ENCODE measurements at places on chromosomes 16 and 17. TPM values are rescaled to one million over a fixed set of nuclear protein-coding genes. Genes with fewer than 3 reads are reported as not detected.

Gene SPATA22
- total RNA-seq = 0.67 TPM

Gene DRC7
- not detected for total RNA-seq

Gene KRT27
- 1.2 TPM for total RNA-seq

Gene TPSB2
- total RNA-seq = 18.5 TPM

Gene NEUROD2
- not detected for total RNA-seq

DNA sequence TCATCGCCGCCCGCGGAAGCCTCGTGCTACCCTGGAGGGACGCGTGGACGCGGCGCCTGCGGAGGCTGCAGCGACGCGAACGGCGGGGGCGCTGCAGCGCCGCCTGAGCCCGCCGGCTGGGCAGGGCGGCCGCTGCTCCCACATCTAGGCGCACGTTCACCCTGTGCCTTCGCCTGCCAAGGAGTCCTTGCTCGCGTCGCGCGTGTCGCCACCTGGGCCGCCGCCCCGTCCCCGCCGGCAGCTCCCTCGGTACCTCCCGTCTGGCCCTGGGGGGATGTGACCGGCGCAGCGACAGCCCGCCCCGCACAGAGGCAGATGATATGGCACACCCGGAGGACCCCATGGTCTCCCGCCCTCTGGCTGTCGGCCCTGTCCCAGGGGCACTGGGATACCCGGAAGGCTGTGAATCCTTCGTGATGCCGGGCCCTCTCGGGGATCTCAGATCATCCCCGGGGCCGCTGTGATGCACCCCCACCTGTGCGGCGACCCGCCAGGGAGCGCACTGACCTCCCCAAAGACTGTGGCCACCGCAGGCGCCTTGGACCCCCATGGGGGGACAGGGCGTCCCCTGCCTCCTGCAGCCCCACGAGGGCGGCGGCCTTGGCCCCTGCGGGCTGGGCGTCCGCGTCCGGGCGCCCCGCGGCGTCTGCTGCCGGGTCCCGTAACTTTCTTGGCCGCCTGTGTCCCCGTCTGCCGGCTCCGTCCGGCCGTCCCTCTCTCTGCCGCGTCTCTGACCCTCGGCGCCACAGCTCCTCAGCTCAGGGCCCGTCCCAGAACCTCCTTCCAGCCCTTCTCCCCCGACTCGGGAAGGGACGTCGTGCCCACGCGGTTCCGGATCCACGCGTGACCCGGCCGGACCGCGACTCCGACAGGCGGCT lies 689 bp upstream of the TBC1D24 start:
- no peak for DNase-seq

DNA sequence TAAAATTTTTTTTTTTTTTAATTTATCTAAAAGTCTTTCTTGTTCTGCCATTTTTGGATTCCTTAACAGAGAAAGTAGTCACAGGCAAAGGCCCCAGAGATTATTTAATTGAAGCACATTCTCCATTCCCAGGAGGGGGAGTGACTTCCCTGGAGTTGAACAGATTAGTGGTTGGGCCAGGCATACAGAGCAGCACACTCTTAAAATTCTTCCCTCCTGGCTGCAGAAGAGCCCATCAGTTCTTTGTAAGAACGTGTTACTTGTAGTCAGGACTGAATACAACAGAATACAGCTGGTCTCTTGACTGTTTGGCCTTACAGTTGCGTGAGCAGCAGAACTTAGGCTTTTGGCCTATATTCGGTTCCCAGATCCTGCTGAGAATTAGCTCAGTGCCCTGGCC lies 1.8 kb downstream of the ALKBH5 start:
- no peak for DNase-seq

DNA sequence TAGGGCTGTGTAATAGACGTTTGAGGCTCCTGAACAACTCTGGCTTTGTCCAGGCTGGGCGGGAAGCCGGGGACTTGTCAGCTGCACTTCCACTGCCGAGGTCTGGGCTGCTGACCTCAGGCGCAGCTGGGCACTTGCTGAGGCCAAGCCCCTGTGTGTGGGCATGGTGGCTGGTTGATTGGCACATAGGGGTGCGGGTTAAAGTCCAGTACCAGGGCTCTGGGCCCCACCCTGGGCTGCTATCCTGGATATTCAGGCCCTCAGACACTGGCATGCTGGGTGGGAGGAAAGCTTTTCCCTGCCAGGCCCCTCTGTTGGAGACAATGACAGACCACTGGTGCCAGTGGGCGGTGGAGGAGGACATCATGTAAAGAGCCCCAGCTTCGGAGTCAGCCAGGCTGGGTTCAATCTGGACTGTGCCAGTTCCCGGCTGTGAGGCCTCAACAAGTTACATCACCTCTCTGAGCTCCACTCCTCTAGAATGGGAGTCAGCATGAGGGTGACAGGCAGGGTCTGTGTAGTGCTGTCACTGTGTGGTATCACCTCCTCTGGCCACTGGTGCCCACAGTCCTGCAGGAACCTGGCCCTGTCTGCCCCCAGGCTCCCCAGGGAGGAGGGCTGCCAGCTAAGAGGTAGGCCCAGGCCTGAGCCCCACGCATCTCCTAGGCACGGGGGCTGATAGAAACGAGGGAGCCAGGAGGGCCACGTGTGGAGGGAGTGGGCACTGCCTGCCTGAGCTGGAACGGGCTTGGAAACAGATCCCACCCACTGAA lies 42.5 kb downstream of the PSME3IP1 start:
- peak; percentile 70 for DNase-seq

- no peak for DNase-seq
These were observed 23.4 kb downstream of the ITGAE start for GRCh38 chr17:3777366-3778120.

- no peak for DNase-seq
These were observed 16.3 kb upstream of the COX10 start for GRCh38 chr17:14052886-14053615.

DNA sequence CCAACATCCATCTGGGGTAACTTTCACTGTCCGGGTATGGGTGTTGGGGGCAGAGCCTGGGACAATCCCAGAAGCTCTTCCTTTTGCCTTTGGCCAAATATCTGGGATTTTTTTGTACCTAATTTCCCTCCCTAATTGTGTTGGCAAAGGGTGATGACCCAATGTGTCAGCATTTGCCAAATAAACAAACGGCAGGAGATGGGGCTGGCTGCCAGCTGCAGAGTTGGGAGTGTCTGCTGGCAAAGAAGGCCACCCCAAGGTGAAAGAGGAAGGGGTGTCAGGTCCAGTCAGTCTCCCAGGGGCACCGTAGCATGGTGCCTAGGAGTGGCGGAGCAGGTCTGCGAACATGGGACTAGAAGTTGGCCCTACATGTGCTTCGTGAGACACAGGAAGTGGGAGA lies 73.0 kb downstream of the SLC6A2 start:
- no peak for DNase-seq

DNA sequence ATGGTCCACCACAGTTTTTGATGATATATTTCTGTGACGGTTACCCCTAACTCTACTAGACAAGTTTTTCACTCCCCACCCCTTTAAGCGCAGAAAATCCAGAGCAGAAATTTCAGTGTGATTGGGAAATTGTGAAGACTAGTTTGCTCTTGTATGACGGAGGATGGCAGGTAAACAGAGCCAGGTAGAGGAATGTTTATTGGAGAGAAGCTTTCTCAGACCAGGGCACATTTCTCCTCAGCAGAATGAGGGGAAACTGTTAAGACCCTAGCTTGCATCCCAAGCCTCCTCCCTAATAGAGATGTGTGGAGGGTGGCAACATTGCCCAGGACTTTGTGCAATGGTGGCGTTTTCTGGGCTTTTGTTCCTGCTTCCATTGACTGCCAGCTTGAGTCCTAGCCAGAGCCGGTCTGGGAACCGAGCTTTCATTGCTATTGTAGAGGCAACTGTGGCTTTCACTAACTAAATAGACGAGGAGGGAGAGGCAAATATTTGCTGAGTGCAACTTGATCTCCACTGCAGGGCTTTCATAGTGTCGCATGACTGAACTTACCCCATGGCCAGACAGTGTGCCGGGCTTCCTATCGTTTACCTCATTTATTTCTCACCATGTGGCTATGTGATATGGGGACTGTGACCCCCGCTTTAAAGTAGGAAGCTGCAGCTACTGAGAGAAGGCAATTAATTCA lies 159.6 kb upstream of the MPHOSPH6 start:
- DNase-seq = no peak

DNA sequence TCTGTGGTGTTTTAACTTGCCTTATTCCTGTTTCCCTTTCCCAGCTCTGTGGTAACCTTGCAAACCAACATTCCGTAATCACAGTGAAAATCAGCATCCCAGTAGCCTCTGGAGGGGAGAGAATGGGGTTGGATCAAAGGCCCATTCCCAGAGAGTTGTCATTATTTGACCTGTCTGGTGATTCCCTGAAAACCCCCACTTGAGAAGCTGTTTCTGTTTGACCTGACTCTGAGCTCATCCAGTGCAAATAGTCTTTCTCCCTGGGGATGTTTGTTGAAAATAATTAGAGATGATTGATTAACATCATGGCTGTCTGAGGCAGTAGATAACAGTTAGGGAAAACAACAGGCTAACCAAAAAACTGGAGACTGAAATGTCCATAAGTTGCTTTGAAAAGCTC lies 3.0 kb downstream of the CACNG1 start:
- no peak for DNase-seq

DNA sequence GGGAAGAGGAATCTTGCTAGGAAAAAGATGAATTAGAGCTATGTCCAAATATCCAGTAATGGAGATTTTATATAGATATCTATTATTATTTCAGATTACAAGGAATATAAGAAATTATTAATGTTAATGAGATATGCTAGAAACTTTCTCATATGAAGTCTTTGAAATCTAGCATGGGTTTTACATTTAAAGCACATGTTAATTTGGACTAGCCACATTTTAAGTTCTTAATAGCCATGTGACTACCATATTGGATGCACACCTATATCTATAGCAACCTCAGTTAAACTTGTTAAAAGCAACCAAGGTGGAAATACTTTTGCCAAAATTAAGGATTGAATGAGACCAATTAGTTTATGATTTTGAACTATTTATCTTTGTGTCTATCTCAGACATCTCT lies 86.7 kb upstream of the CNTNAP4 start:
- DNase-seq = no peak

GRCh38 chr16:59593194-59593661 lies 859.1 kb upstream of the GOT2 start:
- no peak for DNase-seq

- DNase-seq = peak; percentile 72
These were observed 1.1 kb downstream of the CD79B start for GRCh38 chr17:63930951-63931575.

GRCh38 chr16:18582902-18583301 lies 21.0 kb upstream of the NOMO2 start:
- no peak for DNase-seq

DNA sequence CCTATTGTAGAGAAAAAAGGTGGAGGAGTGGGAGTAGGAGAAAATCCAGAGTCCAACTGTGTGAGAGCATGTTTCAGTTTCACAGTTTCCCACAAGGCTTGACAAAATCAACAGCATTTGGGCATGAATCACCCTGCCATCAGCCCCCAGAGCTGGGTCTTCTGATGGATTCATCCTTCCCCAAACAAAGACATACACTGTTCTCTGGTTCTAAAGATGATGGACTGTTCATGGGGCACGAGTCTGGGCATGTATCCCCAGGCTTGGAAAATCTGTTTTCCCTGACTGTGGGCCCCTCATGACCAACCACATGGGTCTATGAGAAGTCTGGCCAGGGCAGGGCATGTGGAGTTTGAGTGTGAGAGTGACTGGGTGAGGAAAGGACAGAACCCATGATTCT lies 210.4 kb upstream of the IRX5 start:
- DNase-seq = no peak

DNA sequence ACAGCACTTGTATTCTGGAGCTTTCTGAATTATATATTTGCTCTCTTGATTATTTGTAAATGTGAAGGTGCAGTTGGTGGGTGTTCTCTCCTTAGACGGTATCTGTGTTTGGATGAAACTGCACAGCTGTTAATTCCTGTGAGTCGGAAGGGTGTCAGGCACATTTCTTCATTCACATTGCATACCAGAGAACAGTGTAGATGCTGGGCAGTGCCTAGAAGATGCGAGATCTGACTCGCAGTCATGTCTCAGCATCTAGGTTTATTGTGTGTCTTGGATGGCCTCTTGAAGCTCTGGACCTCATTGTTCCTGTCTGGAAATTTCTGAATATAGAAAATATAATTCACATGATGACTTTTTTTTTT lies 61.2 kb downstream of the CLEC16A start:
- DNase-seq = no peak
